Body of pancreas (tissue), 4 donors: ENCODE measurements at places on chromosomes 5 and 9.

DNA sequence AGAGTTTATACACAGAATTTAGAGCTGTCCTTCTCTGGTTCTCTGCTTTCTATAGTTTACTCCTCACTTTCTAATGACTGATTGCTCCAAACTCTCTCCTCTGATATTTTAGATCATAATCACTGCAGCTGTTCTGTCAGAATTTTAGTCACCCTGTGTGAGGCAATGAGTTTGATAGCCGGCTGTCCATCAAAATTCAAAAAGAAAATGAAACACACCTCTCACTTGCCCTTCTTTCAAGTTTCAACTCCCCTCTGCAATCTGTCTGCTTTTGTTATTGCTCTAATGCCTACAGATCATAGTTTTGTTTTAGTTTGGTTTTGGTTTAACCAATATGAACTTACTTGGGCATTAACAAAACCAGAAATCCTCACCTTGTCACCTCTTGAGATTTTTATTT, 23.3 kb upstream of the ABLIM3 start:
- no peak for DNase-seq

DNA sequence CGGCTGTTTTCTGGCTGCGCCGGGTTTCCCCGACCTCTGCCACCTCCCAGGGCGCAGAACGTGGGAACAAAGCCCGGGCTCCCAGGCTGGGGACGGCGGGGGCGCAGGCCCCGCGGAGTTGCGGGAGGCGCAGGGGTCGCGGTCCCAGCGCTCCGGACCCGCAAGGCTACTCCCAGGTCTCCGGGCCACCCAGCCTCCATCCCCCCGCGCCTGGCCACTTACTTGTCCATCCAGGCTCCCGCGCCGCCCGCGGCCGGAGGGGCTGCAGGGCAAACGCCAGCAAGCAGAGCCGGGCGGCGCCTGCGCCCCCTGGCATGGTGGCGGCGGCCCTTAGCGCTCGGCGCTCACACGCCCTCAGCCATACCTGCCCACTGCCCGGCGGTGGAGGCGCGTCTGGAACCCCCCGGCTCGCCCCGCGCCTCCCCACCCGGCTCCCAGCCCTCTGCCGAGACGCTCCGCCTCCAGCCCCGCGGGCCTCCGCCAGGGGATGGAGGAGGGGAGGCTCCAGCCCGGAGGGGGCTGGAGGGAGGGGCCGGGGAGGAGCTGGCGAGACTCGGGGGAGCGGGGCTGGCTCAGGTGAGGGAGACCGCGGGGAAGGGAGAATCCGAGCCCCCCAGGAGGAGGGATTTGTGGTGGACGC, at the start of gene ADAM19:
Gene ADAM19 (minus strand): TSS at position 395 of the 640 bp plus-strand sequence. CDS start 79 bp downstream, at position 316.
- DNase-seq = no peak

- DNase-seq = no peak
Measured at GRCh38 chr9:123584202-123585176, 228.5 kb downstream of the CRB2 start.

DNA sequence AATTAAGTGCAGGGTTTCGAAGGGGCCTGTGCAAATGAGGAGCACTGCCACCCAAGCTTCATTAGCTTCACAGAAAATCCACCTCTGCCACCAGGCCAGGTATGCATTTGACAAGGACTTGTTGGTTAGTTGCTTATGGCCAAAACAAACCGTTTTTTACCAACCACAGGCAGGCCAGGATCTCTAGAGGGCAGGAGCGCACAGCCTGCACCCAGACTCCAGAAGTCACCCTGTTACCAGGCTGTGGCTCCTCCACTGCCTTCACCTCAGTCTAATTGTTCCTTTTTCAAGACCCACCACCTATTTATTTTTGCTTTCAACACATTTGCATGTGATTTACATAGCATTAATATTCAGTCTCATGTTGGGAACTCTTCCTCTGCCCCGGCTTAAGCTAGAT, 78.3 kb upstream of the HSPA9 start:
- no peak for DNase-seq

DNA sequence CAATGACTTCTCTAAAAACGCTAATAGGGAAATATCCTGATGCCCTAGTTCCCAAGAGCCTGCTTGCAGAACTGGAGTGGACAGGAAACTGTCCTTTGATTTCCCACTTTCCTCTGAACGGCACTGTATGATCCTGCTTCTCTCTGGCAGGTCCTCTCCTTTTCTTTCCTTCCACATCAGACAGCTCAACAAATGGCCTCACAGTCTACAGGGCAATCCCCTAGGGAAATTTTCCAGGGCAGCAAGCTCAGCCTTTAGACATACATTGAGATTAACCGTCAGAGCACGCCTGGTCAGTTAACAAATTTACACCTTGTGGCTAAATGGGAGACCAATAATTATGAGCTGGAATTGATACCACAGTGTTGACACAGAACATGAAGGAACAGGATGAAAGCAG, 164.9 kb downstream of the SLC24A2 start:
- DNase-seq = no peak

GRCh38 chr9:4714266-4715016, 26.6 kb downstream of the AK3 start:
- DNase-seq = no peak

GRCh38 chr9:130896233-130897014, at the start of gene QRFP:
Gene QRFP (minus strand): TSS chr9:130896812. CDS start chr9:130893838, 2,974 bp downstream.
- no peak for DNase-seq

GRCh38 chr5:71600783-71601182, 13.6 kb downstream of the MCCC2 start:
- DNase-seq = no peak

DNA sequence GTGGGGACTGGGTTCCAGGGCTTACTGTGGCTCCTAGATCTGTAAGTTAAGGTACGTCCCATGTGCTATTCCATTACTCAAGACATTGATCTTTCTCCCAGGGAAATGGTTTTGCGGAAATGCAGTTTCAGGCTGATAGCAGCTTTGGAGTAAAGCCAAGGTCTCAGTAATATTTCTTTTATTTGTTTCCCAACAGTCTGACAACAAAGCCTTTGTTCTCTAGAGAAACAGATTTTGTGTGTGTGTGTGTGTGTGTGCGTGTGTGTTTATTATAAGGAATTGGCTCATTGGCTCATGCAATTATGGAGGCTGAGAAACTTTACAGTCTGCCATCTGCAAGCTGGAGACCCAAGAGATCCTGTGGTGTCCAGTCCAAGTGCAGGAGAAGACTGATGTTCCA, 12.1 kb upstream of the POC5 start:
- peak; percentile 21 for DNase-seq

DNA sequence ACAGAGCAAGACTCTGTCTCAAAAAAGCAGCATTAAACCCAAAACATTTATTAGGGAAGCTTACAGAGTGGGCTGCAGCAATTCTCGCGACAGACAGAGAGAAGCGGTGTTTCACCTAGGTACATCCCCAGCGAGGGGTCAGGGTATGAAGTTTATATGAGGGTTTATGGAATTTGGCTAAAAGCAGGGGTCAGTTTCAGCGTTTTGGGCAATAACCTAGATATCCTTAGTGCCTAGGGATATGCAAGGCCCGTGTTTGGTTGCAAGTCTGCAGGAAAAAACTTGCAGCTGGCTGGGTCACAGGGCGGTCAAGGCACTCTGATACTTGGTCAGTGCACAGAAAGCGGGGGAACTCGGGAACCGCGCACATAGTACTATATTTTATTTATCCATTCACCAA, 649 bp upstream of the GLE1 start:
- DNase-seq = peak; percentile 35

- no peak for DNase-seq
Measured at GRCh38 chr5:59366784-59367183, 526.7 kb downstream of the PDE4D start.

DNA sequence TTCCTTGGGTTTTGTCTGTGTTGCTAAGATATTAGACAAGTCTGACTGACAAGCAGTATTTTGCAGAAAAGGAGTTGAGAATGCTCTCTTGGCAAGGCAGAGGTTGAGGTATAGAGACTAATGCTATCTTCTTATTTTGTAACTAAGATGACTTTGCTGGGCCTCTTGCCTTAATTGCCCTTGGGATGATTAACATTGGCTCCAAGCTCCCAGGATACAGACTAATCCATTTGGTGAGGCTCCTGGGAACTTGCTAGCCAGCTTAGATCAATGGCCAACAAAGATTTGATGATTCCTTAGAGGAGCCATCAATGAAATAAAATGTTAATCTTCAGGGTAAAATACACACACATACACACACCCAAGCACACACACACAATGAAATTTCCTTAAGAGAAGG, 28.7 kb upstream of the AP3B1 start:
- no peak for DNase-seq

DNA sequence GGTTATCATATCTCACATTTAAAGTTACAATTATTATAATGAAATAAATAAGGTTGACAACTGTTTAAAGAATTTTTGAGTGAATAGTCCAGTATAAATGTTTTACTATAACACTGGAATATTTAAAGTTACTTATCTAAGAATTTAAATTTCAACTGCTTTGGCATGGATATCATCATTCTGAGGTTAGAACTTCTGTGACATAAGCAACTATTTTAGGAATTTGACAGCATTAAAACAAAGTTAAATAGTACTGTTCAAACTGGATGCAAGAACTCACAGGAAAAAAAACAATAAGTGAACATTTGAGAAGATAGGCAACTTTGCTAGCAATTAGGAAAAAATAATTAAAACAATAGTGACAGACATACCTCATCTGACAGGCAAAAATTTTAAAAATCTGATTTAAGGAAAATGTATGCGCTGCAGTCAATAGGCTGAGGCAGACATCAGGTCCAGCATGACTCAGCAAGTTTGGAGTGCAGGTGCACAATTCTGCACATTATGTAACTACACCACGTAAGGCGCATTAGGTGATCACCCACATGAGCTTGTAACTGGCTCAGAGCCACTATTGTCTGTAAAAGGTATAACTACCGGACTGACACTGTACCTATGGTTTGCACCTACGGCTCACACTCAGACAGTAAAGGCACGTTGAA, 180.6 kb downstream of the PDE4D start:
- no peak for DNase-seq

DNA sequence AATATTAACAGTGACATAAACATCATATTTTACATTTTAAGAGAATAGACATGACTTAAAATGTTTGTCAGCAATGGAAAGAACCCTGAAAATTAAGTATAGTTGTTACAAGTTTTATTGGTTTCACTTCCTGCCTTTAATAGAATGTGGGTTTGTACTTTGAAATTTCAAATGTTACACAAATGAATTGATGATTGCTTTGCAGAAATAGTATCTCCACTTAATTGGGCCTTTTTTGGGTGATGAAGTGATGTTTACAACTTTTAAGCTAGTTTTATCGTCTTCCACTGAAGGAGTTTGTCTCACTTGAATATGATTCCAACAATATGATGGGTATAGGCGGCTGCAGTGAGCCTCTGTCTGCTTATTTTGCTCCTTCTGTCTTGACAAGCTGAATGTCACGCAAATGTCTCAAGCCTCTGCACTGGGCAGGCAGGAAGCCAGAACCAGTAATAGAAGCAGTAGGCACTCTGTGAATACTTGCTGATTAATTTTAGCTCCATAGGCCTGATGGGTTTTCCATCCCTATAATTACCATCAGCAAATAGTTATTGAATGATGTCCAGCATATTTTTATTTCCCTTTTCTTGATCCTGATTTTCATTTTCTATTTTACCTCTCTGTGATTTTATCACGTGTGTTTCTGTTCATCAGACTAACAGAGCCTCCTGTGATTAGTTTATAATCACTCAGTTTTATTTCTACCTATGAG, 10.6 kb upstream of the NR3C1 start:
- DNase-seq = no peak

GRCh38 chr9:113148781-113149510, 1.9 kb upstream of the SLC31A2 start:
- no peak for DNase-seq

- no peak for DNase-seq
Measured at GRCh38 chr9:82091610-82092009, 103.0 kb downstream of the SPATA31D1 start.
